ENCODE measurements at places on chromosomes 3 and 15.

DNA sequence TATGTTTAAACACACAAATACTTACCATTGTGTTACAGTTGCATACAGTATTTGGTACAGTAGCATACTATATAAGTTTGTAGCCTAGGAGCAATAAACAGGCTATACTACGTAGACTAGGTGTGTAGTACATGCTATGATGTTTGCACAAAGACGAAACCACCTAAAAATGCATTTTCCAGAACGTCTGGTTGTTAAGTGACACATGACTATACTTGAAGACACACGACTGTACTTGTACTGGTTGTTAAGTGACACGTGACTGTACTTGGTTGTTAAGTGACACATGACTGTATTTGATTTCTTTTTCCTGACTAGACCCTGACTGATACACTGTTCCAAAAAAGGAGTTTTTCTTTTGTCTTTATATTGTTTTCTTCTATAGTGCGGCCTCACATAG, 34.1 kb downstream of the RAB8B start:
- no peak for DNase-seq

- DNase-seq = peak; percentile 1
Observed at GRCh38 chr3:76199382-76199781, 414.0 kb upstream of the ZNF717 start.

- peak; percentile 7 for DNase-seq
Observed at GRCh38 chr3:108060331-108060730, 30.5 kb downstream of the CD47 start.

- DNase-seq = peak; percentile 78
Observed at GRCh38 chr15:83846847-83847246, 192.9 kb downstream of the ADAMTSL3 start.

GRCh38 chr3:153901991-153902390, 219.2 kb upstream of the ARHGEF26 start:
- DNase-seq = peak; percentile 53
